Fibroblast of skin of right biceps (primary cell): ENCODE measurements at places on chromosomes 11 and 22.
A peak's percentile ranks its signal among the peaks of the same experiment; 100 is the strongest.

GRCh38 chr11:39255648-39256047 is 2203.8 kb downstream of the LRRC4C start:
- no peak for DNase-seq

DNA sequence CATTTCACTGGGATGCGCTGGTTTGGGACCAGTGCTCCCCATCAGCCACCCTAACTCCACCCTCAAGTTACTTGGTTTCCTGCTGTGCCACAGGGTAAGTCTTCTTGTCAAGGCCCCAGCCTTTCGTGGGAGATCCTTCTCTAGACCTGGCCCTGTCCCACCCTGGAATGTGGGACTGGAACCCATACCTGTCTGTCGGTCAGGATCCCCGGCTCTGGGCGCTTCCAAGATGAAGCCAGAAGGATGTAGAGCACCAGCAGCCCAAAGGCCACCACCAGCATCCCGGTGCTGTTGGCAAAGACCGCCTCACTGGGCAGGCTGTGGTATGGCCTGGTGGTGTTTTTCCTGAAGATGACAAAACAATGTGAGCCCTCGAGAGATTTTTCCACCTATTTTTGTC is 10.9 kb downstream of the CYB561A3 start:
- no peak for DNase-seq

- peak; percentile 56 for DNase-seq
Observed at GRCh38 chr11:80330264-80330663, 889.4 kb upstream of the TENM4 start.

GRCh38 chr11:111617286-111617685 is 15.0 kb downstream of the SIK2 start:
- no peak for DNase-seq

DNA sequence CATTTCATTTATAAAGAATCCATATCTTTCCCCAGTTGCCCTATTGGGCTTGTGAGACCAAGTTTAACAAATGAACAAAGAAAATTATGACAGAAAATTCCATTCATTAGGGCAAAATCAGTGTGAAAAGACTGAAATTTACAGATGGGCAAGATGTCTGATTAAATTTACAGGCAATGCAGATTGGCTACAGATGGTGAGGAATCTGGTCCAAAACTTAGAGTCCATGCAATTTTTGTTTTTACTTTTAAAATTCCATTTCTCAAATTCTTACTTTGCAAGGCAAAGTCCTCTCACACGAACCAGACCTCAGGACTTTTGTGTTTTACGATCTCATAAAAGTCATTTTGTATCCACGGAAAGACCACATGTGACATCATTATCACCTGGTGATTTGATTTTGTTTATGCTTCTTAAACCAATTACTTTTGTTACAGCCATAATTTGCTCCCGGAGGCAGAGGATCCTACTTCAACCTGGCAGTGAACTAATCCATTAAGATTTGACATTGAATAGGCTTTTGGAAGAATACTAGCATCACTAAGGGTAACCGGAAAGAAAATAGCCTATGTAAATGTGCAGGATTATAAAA is 843.7 kb upstream of the CHORDC1 start:
- DNase-seq = no peak

DNA sequence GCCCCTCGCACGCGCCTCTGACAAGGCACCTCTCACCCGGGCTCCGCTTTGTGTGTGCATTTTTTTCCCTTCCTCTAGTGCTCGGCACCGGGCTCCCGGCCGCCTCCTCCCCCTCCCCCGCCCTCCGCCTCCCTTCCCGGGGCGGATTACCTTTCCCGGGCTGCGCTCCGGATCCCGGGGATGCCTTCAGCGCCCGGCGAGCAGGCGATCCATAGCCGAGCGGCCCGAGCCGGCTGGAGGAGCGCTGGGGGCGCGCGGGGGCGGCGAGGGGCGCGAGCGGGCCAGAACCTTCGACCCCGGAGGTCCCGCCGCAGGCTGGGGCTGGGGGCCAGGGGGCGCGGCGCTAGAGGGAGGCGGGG is 282 bp downstream of the MPPED2 start:
- no peak for DNase-seq

DNA sequence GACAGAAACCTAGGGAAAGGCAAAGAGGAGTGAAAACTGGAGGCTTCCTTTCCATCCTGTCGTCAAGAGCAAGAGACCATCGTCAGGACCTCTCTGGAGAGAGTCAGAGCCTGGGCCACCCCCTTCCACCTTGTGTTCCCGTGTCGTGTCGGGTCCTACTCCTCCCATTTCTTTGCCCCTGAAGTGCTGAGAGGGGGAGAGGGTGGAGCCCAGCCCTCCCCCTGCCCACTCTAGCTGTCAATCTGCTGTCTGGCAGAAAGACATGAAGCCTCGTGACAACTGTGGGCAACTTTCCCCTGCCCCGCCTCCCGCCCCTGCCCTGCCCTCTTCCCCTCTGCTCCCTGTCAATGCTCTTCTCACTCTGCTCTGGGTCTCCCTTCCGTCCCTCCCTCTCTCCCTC is 20.6 kb downstream of the ANKK1 start:
- no peak for DNase-seq

DNA sequence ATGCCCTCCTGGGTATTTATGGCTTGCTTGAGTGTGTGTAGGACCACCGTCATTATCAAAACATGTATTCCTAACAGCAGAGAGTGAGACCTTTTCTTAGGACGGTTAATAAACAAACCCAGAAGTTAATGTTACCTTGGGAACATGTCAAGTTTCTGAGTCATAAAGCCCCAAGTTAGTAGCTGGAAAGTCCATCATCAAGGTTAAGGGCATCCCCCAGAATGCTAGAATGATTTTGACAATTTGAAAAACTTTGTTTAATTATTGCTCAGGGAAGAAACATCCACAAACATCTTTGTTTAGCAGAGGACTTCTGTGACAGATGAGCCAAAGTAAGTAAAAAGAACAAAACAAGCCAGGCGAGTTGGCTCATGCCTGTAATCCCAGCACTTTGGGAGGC is 20.0 kb downstream of the CAVIN3 start:
- no peak for DNase-seq

- no peak for DNase-seq
Observed at GRCh38 chr11:80698637-80699036, 1257.8 kb upstream of the TENM4 start.

DNA sequence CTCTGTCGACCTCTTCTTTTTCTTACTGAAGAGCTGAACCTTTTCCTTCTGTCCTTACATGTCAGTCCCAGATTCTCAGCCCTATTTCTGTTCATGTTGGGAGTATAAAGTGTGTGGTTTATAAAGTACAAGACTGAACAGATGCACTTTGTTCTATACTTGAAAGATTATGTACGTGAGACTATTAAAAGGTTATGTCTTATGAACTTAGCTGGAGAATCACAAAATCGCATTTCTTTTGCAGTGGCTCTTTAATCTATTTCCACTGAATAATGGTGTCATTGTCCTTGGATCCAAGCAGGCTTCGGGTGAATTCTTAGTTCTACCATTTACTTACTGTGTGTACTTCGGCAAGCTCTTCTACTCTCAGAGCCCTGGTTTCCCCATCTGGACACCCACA is 558.4 kb downstream of the TMEM135 start:
- no peak for DNase-seq

GRCh38 chr22:25453058-25453457 is 111.4 kb upstream of the GRK3 start:
- DNase-seq = no peak

GRCh38 chr11:130314184-130314749 is 450 bp downstream of the ZBTB44 start:
- DNase-seq = peak; percentile 56

DNA sequence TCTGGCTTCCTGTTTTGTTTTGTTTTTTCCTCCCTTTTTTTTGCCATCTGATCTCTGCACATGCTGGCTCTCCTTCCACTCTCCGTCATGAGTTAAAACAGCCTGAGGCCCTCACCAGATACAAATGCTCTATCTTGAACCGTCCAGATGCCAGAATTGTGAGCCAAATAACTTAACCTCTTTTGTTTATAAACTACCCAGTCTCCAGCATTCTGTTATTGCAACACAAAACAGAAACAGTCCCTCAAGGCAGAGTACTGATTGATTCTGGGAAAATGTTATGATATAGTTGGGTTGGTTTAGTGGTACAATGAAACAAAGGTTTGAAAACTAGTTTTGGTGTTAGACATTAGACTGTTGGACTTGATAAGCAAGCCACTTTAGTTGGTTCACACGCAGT is 1390.0 kb upstream of the RAG2 start:
- no peak for DNase-seq

GRCh38 chr11:65090628-65091027 is 5.4 kb upstream of the VPS51 start:
- DNase-seq = no peak

DNA sequence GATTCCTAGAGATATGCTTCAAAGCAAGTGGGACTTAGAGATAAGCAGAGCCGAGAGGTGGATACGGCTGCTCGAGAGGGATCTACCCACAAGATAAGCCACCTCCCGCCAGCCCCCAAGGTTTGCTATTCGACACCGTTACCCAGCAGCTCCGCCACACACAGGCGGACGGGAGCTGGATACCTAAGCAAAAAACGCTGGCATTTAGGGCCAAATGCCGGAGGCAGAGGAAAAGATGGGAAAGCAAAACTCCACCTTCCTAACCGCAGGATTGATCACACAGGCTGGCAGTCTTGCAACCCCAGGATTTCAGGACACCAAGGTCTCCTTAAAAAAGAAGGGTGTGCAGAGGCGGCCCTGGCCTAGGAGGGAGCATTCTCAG is 709 bp downstream of the FTH1 start:
- no peak for DNase-seq

DNA sequence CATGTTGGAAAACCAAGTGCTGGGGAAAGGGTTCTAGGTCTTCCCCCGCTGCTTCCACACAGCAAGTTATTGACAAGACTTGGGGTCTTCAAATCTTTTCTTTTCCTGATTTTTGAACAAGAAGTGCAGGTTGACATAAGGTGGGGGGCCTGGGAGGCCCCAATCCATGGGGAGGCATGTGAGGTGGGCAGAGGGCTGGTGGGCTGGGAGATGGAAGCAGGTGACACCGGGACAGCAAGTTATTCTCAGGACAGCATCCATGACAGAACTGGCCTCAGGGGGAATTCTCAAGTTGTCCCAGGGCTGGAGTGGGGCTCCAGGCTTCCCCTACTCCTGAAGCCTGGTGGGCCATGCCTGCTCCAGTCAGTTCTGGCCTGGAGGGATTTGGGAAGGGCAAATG is 5.5 kb downstream of the FGF19 start:
- no peak for DNase-seq

DNA sequence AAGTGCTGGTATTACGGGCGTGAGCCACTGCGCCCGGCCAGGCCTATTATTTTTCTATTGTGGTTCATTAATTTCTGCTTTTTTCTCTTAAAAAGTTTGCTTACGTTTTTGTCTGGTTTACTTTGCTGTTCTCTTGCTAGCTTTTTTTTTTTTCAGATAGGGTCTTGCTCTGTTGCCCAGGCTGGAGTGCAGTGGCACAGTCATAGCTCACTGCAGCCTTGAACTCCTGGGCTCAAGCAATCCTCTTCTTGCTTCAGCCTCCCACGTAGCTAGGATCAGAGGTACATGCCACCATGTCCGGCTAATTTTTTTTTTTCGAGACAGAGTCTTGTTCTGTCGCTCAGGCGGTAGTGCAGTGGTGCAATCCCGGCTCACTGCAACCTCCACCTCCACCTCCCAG is 18.7 kb downstream of the F2 start:
- no peak for DNase-seq

DNA sequence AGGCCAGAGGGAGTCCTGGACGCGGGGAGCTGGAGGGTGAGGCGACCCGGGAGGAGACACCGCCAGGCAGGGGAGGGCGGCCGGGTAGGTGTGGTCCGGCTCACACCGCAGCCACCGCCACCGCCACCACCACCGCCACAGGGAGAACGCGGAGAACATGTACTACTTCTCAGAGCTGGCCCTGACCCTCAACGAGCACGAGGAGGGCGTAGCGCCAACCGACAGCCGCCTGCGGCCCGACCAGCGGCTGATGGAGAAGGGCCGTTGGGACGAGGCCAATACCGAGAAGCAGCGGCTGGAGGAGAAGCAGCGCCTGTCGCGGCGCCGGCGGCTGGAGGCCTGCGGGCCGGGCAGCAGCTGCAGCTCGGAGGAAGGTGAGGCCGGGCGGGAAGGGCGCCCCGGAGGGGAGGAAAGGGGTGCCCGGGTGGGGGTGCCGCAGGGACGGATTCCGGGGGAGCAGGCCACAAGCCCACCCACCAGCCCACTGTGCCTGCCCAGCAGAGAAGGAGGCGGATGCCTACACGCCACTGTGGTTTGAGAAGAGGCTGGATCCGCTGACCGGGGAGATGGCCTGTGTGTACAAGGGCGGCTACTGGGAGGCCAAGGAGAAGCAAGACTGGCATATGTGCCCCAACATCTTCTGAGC is 62.8 kb downstream of the MORC2 start:
- no peak for DNase-seq

GRCh38 chr11:10373340-10373739 is 68.5 kb downstream of the ADM start:
- peak; percentile 38 for DNase-seq

GRCh38 chr22:23750367-23750713 is 572 bp downstream of the ZNF70 start:
- no peak for DNase-seq

DNA sequence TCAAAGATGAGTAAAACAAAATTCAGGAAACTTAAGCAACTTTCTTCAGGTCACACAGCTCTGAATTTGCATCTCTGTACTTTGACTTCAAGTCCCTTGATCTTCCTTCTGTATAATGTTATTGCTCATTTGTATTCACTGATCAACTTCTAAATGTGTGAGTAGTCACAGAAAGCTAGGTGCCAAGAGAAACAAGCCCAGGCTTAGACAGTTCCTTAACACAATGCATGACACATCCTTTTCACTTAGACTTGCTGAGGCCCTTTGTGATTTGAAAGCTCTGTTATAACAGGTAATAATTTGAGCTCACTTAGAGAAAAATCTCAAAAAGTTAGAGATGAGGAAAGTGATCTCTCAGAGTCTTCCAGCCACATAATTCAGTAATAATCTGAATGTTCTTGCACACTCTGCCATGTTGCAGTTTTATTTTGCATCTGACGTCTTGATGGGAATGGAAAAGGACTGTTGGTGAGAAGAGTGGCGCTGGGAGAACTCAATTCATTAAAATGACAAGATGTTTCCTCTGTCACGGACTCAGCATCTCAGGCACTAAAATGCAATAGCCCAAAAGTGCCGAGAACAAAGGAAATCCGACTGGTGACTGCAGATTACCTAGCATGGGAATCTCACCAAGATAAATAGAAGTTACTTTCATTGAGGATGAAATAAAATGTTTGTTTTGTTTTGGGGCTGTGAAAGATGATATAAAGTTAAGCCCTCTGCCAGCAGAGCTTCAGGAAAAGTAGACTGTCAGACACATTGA is 665.3 kb downstream of the OPCML start:
- peak; percentile 68 for DNase-seq

GRCh38 chr11:74307434-74307833 is 4.0 kb downstream of the P4HA3 start:
- DNase-seq = peak; percentile 76

- peak; percentile 90 for DNase-seq
Observed at GRCh38 chr11:107561688-107562087, 3.8 kb downstream of the ALKBH8 start.

- DNase-seq = peak; percentile 69
Observed at GRCh38 chr11:74493791-74494630, 487 bp upstream of the LIPT2 start.

GRCh38 chr11:132670921-132671675 is 861.2 kb downstream of the OPCML start:
- DNase-seq = no peak

- no peak for DNase-seq
Observed at GRCh38 chr11:132253469-132254264, 883.3 kb downstream of the NTM start.

GRCh38 chr11:77776455-77776854 is 44.1 kb downstream of the RSF1 start:
- peak; percentile 17 for DNase-seq
